Muscle of leg (tissue), 16 donors: ENCODE measurements at places on chromosomes 1 and 21. TPM values are rescaled to one million over a fixed set of nuclear protein-coding genes. Genes with fewer than 3 reads are reported as not detected.

DNA sequence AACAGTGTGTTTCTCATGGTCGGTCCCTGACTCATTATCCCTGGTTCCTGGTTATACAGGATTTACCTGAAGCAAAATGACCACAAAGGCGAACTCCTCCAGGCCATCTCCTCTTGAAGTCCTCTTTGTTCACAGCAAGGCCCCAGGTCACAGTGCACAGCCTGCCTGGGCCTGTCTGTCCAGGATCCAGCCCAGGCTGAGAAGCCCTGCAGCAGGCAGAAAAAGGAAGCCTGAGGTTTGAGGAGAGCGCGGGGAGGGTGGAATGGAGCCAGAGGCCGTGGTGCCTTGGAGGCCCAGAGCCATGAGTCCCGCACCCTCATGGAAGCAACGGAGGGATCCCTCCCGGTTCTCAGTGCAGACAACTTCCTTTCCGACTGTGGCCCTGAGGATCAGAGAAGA lies 136.8 kb upstream of the IRF2BP2 start:
- DNase-seq = no peak
- H3K4me1 ChIP-seq = peaks cover 19% of the 10 kb centered on the region
- H3K27ac ChIP-seq = no peak overlapping the region
- no peak overlapping the region for H3K4me3 ChIP-seq
- no peaks in the 10 kb centered on the region for H3K27me3 ChIP-seq

DNA sequence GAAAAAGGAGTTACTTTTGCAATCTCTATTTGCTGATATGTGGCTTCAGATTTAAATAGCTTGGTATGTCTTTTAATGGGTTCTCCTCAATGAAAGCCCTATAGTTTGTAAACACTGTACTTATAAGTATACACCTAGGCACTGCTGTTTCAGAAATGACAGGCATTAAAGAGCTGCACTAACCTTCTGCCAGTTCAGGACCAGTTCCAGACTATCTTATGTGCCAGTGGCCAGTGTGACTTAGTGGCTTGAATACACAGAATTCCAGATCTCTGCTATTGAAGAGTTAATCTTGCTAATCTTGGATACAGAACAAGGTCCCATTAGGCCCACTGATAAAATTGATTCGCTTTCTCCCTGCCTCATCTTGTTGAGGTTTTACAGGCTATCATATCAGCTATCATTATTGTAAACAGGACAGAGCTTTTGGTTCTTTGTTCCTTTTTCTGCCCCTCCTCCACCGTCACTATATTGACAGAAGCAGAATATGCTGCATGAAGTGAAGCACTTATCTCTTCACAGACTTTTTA lies 337.5 kb downstream of the LRRIQ3 start:
- no peaks in the 10 kb centered on the region for H3K4me1 ChIP-seq
- H3K27me3 ChIP-seq = no peaks in the 10 kb centered on the region
- no peak overlapping the region for H3K27ac ChIP-seq
- no peak overlapping the region for H3K4me3 ChIP-seq
- no peaks in the 10 kb centered on the region for H3K36me3 ChIP-seq

GRCh38 chr1:173012126-173012525 lies 38.6 kb downstream of the TNFSF18 start:
- no peak overlapping the region for H3K27ac ChIP-seq
- H3K4me3 ChIP-seq = no peak overlapping the region
- H3K4me1 ChIP-seq = no peaks in the 10 kb centered on the region
- no peak for DNase-seq
- no peaks in the 10 kb centered on the region for H3K27me3 ChIP-seq

The MARK1 gene
- total RNA-seq = 6.8 TPM

- no peak overlapping the region for H3K4me3 ChIP-seq
- H3K27ac ChIP-seq = no peak overlapping the region
- no peaks in the 10 kb centered on the region for H3K36me3 ChIP-seq
- no peaks in the 10 kb centered on the region for H3K27me3 ChIP-seq
These were observed 138.7 kb upstream of the ZNF648 start for GRCh38 chr1:182200025-182200812.

DNA sequence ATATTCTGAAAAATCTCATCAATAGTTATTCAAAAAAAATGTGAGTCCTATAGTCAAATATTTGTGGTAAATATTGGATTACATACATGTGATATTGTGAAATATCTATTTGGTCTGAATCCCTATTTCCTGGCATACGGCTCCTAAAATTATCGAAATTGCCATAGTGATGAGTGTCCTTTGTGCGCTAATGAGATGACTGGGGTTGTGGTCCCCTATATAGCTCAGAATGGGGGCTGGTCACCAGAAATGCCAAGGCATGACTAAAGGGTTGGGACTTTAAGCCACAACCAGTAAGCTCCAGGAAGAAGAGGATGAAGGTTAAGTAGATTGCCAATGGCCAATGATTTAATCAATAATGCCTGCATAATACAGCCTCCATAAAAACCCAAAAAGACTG lies 610.2 kb upstream of the CHRM3 start:
- DNase-seq = no peak
- no peaks in the 10 kb centered on the region for H3K27me3 ChIP-seq
- H3K4me1 ChIP-seq = no peaks in the 10 kb centered on the region
- H3K27ac ChIP-seq = no peak overlapping the region

DNA sequence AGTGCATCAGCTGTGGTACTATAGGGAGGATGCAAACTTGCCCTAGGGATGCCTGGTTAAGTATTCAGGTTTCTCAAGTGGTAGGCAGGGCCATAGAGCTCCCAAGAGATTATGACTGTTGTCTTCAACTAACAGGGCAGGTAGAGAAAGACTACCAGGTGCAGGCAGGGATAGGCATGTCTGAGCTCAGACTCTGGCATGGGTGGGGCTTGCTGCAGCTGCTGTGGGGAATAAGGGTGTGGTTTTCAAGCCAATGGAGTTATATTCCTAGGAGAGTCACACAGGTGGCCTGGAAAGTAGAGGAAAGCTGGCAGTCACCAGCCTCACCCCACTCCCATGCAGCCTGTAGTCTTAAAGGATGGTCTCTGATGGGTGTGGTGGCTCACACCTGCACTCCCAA lies 673.4 kb upstream of the ADGRL4 start:
- H3K27ac ChIP-seq = no peak overlapping the region
- H3K36me3 ChIP-seq = no peaks in the 10 kb centered on the region
- H3K4me3 ChIP-seq = no peak overlapping the region
- DNase-seq = no peak

GRCh38 chr21:43210454-43211071 lies 41.8 kb downstream of the CRYAA start:
- no peaks in the 10 kb centered on the region for H3K36me3 ChIP-seq
- H3K27me3 ChIP-seq = peaks cover 8% of the 10 kb centered on the region
- DNase-seq = no peak
- no peak overlapping the region for H3K27ac ChIP-seq
- H3K4me3 ChIP-seq = no peak overlapping the region

The CBR1 gene
- 24.6 TPM for total RNA-seq

GRCh38 chr1:46158312-46159281 lies 16.3 kb upstream of the TSPAN1 start:
- no peak overlapping the region for H3K27ac ChIP-seq
- no peaks in the 10 kb centered on the region for H3K36me3 ChIP-seq
- H3K4me1 ChIP-seq = no peaks in the 10 kb centered on the region
- H3K27me3 ChIP-seq = no peaks in the 10 kb centered on the region
- H3K4me3 ChIP-seq = no peak overlapping the region
- no peak for DNase-seq

DNA sequence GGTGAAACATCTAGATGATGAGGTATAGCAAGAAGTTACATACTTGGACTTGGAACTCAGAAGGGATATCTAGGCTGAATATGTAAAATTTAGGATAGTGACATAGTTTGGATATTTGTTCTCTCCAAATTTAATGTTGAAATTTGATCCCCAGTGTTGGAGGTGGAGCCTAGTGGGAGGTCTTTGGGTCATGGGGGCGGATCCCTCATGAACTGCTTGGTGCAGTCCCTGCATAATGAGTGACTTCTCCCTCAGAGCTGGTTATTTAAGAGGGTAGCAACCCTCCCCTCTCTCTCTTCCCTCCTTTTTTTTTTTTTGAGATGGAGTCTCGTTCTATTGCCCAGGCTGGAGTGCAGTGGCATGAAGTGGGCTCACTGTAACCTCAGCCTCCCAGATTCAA lies 15.5 kb downstream of the ST3GAL3 start:
- no peak for DNase-seq
- H3K4me3 ChIP-seq = no peak overlapping the region
- no peaks in the 10 kb centered on the region for H3K27me3 ChIP-seq
- H3K27ac ChIP-seq = no peak overlapping the region
- H3K4me1 ChIP-seq = peaks cover 3% of the 10 kb centered on the region

The L1TD1 gene
- total RNA-seq = 0.84 TPM

GRCh38 chr1:24970399-24970753 lies 40.3 kb upstream of the RUNX3 start:
- no peak for DNase-seq
- H3K36me3 ChIP-seq = no peaks in the 10 kb centered on the region
- H3K27ac ChIP-seq = no peak overlapping the region
- no peak overlapping the region for H3K4me3 ChIP-seq
- H3K27me3 ChIP-seq = peaks cover 28% of the 10 kb centered on the region
- H3K4me1 ChIP-seq = peaks cover 6% of the 10 kb centered on the region

DNA sequence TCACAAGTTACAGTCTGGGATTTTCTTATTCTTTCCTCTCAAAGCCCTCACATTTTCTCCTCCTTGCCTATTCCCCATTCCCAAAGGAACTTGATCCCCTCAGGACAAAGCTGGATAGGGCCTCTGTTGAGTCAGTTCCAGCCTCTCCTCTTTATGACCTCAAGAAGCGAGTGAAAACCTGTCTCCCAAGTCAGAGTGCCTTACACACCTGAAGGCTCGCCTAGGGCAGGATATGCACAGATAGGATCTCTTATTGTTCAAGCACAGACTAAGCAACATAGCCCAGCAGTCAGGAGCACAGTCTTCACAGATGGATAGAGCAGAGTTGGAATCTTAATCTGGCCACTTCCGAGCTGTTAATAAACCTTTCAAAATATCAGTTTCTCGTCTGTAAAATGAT lies 60.8 kb upstream of the PRRC2C start:
- no peak overlapping the region for H3K4me3 ChIP-seq
- H3K27me3 ChIP-seq = no peaks in the 10 kb centered on the region
- no peaks in the 10 kb centered on the region for H3K4me1 ChIP-seq
- H3K36me3 ChIP-seq = no peaks in the 10 kb centered on the region
- DNase-seq = no peak

- H3K36me3 ChIP-seq = no peaks in the 10 kb centered on the region
- H3K4me1 ChIP-seq = no peaks in the 10 kb centered on the region
- peak; percentile 20 for DNase-seq
- no peak overlapping the region for H3K4me3 ChIP-seq
- H3K27ac ChIP-seq = no peak overlapping the region
These were observed 162.4 kb upstream of the PTBP2 start for GRCh38 chr1:96559181-96559580.

The FNDC5 gene
- 155 TPM for total RNA-seq

- H3K4me3 ChIP-seq = no peak overlapping the region
- H3K27me3 ChIP-seq = no peaks in the 10 kb centered on the region
- no peak for DNase-seq
These were observed 2.4 kb downstream of the RCAN1 start for GRCh38 chr21:34612557-34612956.

GRCh38 chr1:58905628-58906221 lies 121.9 kb upstream of the JUN start:
- no peak overlapping the region for H3K27ac ChIP-seq
- H3K27me3 ChIP-seq = no peaks in the 10 kb centered on the region
- DNase-seq = no peak
- H3K4me1 ChIP-seq = peaks cover 11% of the 10 kb centered on the region
- no peaks in the 10 kb centered on the region for H3K36me3 ChIP-seq
- H3K4me3 ChIP-seq = no peak overlapping the region
